GM04503 (cell line): ENCODE measurements at places on chromosomes 12 and 14.
A peak's percentile ranks its signal among the peaks of the same experiment; 100 is the strongest.

DNA sequence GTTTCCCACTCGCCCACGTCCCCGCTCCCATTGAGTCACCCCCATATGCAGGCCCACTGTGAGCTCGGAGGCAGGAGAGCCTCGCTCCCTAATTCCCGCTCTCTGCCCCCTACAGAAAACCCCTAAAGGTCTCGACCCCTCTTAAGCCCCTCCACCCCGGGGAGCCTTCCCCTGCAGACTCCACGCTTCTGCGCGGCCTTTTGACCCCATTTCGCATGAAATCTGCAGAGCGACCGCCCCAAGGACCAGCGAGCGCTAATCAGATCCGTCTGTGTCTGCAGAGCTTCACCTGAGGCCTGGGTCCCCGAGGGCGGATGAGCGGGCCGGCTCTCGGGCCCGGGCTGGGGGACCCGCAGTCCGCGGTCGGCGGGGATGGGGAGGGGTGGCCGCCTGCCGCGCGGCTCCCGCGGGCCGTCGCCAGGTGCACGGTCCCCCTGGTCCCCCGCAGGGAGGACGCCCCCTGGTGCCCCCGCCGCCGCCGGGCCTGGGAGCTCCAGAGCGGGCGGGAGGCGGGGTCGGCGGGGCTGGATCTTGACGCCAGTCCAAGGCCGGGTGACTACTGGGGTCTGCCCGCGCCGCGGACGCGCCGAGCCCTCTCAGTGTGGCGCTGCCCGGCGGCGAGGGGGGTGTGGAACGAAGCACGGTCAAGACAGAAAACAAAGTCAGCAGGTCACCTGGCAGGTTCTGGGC lies 10.1 kb downstream of the BMP4 start:
- no peak for DNase-seq

DNA sequence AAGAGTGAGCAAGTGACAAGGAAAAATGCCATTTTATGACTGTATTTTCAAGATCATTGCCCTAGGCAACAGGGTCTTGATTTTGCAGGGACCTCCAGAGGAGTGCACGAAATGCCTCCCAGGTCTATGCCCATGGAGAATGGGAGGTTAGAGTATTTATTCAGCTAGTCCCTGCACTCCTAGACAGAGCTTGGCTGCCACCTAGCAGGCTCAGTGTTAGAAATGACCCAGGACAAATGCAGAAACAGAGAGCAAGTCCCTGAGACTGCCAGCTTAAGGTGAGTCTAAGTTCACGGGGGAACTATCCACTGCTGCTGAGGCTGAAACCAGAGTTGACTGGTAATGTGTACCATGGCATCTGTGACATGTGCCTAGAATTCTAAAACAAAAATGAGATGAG lies 506.4 kb downstream of the MED13L start:
- DNase-seq, result no peak

- no peak for DNase-seq
These were observed 179.9 kb downstream of the GRIP1 start for GRCh38 chr12:66499000-66499399.

DNA sequence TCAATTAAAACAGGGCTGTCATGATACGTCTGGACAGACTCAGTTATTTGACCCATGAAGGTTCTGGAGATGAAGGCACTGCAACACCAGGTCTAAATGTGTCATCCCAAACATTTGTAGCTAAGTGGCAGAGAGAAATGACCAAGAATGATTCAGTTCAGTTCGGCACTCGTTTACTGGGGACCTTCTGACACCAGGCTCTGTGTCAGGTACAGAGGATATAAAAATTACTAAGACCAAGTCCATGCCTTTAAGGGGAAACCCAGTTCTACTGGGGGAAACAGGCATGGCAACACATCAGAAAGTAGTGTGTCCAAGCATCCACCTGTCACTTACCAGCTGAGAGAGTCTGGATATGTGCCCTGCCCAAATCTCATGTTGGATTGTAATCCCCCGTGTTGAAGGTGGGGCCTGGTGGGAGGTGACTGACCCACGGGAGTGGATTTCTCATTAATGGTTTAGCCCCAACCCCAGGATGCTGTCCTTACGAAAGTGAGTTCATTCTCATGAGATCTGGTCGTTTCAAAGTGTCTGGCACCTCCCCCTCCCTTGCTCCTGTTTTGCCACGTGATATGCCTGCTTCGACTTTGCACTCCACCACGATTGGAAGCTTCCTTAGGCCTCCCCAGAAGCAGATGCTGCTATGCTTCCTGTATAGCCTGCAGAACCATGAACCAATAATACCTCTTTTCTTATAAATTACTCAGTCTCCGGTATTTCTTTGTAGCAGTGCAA lies 41.9 kb upstream of the BCL2L14 start:
- DNase-seq, result no peak

- DNase-seq, result no peak
These were observed 233.3 kb upstream of the PPFIA2 start for GRCh38 chr12:81992461-81992860.

DNA sequence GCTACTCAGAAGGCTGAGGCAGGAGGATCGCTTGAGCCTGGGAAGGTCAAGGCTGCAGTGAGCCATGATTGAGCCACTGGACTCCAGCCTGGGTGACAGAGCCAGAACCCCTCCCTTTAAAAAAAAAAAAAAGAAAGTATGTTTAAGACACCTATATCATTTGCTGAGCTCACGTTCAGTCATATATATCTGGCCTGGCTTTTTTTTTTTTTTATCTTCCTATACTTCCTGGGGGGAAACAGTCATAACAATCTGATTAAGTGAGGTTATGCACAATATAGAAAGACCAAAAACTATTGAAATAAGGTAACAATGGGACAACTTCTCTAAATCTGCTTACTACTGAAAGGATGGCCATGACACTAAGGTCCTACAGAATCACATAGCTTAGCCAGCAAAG lies 9.4 kb upstream of the ARID2 start:
- DNase-seq, result no peak

GRCh38 chr14:21192447-21192822 lies 36.6 kb upstream of the OR5AU1 start:
- no peak for DNase-seq

- peak; percentile 99 for DNase-seq
These were observed 73.6 kb downstream of the SRGAP1 start for GRCh38 chr12:63917864-63918799.

GRCh38 chr14:89588840-89589296 lies 171.8 kb upstream of the FOXN3 start:
- no peak for DNase-seq

DNA sequence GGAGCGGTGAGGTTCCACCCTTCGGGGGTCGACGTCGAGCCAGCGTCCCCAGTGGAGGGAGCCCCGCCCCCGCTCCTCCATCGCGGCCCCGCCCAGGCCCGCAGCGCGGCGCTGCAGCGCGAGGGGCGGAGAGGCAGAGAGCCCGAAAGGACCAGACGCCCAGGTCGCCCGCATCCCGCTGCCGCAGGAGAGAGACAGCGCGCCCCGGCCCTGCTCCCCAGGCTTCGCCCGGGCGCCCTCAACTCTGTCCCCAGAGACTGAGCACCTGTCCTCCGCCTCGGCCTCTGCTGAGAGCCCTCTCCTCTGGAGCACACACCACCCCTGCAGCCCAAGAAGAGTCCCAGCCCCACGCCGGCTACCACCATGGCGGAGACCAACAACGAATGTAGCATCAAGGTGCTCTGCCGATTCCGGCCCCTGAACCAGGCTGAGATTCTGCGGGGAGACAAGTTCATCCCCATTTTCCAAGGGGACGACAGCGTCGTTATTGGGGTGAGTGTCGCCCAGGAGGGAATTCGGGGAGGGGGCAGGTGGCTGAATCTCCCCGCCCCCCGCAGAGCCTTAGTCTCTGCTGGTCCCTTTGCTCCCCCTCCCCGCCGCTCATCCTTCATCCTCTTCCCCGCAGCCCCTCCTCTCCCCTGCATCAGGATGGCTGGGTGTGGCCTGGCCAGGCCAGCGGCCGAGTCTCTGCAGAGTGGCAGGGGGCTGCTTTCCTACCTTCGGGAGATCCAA lies at the start of gene KIF5A:
KIF5A (plus strand) TSS at position 136 of the 732 bp plus-strand sequence; CDS start at position 364, 228 bp downstream.
- DNase-seq, result no peak

DNA sequence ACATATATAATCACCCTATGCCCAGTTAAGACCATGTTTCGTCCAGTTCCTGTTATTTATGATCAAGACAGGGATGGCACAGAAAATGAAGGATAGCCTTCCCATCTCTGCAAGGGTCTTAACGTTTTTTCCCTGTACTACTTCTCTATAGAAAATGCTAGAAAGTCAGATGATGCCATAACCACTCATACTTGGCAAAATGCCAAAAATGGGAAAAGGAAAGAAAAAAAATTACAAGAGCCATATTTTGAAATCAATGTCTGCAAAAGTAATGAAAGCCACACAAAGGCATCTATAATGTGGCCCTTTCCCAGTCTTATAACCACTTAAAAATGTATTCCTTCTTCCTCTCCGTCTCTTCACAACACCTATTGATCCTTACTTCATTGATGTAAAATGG lies 1.8 kb upstream of the MYL6B start:
- no peak for DNase-seq

GRCh38 chr14:21024585-21025370 lies at the start of gene NDRG2:
NDRG2 (minus strand) TSS chr14:21025061; CDS start chr14:21023315, 1,746 bp downstream.
- no peak for DNase-seq

DNA sequence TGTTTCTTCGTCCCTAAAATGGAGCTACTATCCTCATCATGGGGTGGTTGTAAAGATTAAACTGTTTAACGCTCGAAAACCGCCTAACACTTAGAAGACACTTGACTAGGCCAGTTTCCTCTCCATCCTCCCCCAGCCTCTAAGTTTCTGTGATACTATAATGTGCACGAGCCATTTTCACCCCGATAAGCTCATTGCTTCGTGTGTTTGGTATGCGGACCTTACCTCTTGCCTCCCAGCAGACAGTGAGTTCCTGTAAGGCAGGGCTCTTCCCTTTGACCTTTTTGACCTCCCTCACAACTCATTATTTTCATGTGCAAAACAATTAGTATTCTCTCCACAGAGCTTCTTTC lies 499 bp upstream of the GXYLT1 start:
- DNase-seq, result no peak

- DNase-seq, result no peak
These were observed 43.1 kb upstream of the CDKN3 start for GRCh38 chr14:54353694-54354093.

- no peak for DNase-seq
These were observed 165.5 kb downstream of the ANO6 start for GRCh38 chr12:45381351-45381750.

DNA sequence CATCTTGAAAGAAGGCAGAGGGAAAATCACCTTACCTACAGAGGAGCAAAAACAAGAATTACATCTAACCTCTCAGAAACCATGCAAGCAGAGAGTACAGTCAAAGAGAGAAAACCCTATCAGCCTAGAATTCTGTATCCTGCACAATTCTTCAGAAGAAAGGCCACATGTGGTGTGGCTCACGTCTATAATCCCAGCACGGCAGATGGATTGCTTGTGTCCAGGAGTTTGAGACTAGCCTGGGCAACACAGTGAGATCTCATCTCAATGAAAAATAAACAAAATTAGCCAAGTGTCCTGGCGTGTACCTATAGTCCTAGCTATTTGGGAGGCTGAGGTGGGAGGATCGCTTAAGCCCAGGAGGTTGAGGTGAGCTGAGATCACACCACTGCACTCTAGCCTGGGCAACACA lies 48.2 kb downstream of the ATF7 start:
- DNase-seq, result no peak

GRCh38 chr14:57295239-57295638 lies 26.5 kb downstream of the AP5M1 start:
- DNase-seq, result no peak

GRCh38 chr12:484096-484495 lies 24.4 kb downstream of the B4GALNT3 start:
- DNase-seq, result no peak

DNA sequence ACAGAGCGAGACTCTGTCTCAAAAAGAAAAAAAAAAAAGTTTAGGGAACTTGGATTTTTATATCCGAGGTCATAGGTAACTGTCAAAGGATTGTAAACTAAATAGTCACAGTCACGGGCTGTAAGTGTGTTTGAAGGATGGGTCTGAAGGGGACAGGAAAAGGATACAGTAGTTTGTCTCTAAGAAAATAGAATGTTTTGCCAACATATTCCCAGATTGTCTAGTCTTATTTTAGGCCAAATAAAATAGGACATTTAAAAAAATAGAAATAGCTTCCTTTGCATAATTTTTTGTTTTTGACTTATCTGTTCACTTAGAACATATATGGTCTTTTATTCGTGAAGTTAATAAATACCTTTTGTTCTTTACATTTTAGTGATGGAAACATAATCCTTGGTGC lies 24.2 kb upstream of the REP15 start:
- DNase-seq, result no peak

- no peak for DNase-seq
These were observed 108.7 kb downstream of the TTC8 start for GRCh38 chr14:88933191-88933590.

DNA sequence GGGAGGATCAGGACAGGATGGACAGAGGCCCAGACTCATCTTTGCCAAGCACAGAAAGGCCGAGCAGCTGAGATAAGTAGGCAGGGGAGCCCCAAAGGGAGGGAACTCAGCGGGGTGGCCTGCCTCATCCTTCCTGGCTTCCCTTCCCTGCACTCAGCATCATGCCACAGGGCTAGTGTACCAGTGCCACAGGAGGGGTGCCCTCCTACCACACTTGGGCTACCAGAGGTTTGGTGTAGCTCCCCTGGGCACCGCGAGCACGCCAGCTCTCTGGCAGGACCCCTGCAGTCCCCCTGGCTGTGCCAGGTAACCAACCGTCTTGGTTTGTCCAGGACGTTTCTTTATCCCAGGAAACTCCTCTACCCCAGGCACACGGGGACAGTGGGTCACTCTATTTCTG lies 123.5 kb downstream of the ESRRB start:
- no peak for DNase-seq

DNA sequence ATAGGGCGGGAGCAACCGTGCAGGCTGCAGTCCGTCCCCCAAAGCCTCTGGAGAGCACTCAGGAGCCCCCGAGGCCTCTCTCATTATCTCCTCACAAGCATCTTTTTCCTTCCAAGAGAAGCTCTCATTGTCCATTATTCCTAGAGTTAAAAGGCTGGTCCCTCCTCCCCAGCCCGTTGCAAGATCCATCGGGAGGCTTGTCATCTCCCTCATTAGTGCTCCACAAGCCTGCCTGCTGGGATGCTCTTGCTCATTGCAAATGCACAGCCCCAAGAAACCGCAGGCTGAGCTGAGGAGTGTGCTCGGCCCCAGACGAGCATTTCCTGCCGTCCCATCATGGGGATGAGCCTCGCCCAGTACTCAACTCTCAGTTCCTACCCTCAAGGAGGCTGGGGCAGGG lies 23.3 kb downstream of the NUAK1 start:
- no peak for DNase-seq

GRCh38 chr14:60963761-60964160 lies 17.1 kb downstream of the TRMT5 start:
- no peak for DNase-seq

GRCh38 chr12:51524386-51524901 lies 66.6 kb upstream of the SCN8A start:
- no peak for DNase-seq

DNA sequence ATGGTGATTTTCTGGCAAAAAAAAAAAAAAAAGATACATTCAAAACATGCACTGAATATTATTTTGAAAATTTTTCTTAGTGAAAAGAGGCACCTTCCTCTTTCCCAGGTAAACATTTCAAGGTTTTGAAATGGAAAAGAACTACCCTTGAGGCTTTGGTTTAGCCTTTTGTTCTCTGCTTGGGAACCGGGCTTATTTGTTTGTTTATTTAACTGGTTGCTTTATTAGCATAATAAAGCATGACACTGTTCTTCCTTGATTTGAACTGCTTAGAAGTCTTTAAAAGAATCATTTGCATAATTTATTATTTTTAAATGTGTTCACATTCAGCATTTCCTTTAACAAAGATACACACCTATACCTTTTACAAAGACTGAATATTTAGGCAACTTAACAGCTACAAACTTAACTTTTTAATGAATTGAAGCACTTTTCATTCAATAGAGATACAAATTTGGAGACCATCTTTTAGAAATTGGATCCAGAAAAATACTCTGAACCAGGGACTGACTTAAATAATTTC lies 174.5 kb downstream of the FBXL14 start:
- DNase-seq, result no peak
